Kidney glomerular epithelial cell (primary cell): ENCODE measurements at places on chromosomes 7 and 10.

GRCh38 chr7:79376299-79377025, 77.0 kb downstream of the MAGI2 start:
- DNase-seq = no peak

DNA sequence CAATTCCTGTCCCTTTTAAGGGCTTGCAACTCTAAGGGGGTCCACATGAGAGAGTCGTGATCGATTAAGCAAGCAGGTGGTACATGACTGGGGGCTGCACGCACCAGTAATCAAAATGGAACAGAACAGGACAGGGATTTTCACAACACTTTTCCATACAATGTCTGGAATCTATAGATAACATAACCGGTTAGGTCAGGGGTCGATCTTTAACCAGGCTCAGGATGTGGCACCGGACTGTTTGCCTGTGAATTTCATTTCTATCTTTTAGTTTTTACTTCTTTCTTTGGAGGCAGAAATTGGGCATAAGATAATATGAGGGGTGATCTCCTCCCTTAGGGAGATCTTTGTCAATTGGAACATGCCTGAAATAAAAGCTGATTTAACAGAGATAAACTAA, 370.1 kb downstream of the IPMK start:
- no peak for DNase-seq

- DNase-seq = peak; percentile 41
Observed at GRCh38 chr10:127012769-127013152, 107.5 kb downstream of the DOCK1 start.

DNA sequence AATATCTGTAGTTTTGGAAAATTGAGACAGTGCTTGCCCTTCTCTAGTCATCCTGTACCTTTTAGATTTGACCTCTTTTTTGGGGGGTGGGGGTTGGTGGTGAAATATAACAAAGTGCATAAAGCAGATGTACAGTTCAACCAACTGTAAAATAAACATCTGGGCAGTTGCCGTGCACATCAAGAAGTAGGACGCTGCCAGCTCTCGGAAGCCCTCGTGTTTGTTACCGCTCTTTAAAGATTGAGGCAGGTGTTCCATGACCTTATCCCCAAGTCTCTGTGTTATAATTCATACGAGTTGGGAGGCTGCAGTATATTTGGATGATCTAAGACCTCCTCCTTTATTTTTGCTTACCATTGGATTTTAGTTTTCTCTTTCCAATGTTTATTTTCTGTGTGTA, 55.1 kb downstream of the SDK1 start:
- DNase-seq = no peak

DNA sequence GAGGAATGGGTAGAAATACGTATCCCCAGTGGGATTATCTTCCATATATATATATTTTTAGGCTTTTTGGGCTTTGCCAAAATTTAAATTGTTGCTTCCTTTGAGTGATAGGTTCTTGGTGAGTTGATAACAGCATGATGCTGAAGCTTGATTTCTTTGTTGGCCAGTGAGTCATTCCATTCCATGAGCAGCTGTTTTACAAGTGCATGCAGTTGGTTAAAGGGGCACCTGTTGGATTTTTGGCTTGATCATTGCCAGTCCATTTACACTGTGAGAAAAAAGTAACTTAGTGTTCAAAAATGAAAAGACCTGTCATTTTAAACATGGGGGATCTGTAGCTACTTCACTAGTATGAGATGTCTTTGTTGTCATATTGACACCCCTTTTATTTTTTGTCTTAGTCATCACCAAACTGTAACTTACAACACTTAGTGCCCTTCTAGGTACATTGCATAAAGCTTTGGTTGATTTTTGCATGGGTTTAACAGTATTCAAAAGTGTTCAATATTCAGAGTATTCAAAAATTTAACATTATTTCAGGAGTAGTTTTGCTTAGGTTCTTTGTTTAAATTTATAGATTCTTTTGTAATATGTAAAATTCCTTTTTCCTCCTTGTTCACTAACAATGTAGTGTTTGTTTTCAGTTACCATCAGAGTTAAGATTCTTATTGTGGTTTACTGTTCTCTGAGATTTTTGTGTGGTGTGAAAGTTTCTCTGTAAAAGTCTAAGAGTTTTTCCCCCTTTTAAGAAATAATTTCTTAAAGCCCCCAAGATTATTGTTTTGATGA, 8.8 kb downstream of the AKAP9 start:
- no peak for DNase-seq

- no peak for DNase-seq
Observed at GRCh38 chr7:115034515-115034914, 112.6 kb downstream of the MDFIC start.

GRCh38 chr7:92968502-92968901, 132.1 kb upstream of the CDK6 start:
- no peak for DNase-seq

GRCh38 chr7:140348161-140348849, 50.0 kb downstream of the SLC37A3 start:
- no peak for DNase-seq

- DNase-seq = no peak
Observed at GRCh38 chr10:77490534-77491314, 146.9 kb downstream of the KCNMA1 start.

DNA sequence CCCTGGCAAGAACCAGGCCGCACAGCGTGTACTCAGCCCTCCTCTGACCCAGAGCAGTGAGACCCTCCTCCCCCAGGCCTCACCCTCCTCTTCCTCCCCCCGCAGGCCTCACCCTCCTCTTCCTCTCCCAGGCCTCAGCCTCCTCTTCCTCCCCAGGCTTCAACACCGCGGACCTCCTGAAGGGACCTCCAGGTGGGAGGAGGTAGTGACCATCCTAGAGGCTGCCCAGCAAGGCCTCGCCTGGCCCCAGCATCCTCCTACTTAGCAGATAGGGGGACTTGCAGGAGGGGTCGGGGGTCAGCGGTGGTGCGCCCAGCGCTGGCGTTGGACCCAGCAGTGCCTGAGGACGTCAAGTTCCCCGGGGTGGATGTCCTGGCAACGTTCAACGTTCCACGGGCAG, 270.8 kb downstream of the ELFN1 start:
- no peak for DNase-seq

DNA sequence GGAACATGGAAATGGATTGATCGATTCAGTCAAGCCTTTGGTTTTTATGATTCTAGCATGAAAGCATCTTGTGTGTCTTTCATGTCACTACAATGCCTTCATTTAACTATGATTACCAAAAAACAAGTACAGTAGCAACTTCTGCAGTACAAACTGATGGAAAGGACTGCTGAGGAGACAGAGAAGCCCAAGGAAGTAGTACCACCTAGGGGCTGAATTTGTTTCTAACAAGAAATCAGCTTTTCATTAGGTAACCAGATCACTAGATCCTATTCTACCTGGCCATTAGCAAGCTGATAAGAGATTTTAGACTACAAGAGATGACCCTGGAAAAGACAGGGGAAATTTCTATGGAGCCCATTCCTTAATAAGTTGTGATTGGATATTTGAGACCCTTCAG, 3.2 kb upstream of the IFIT1 start:
- DNase-seq = no peak

GRCh38 chr10:21529032-21529910, 3.8 kb upstream of the SKIDA1 start:
- no peak for DNase-seq

DNA sequence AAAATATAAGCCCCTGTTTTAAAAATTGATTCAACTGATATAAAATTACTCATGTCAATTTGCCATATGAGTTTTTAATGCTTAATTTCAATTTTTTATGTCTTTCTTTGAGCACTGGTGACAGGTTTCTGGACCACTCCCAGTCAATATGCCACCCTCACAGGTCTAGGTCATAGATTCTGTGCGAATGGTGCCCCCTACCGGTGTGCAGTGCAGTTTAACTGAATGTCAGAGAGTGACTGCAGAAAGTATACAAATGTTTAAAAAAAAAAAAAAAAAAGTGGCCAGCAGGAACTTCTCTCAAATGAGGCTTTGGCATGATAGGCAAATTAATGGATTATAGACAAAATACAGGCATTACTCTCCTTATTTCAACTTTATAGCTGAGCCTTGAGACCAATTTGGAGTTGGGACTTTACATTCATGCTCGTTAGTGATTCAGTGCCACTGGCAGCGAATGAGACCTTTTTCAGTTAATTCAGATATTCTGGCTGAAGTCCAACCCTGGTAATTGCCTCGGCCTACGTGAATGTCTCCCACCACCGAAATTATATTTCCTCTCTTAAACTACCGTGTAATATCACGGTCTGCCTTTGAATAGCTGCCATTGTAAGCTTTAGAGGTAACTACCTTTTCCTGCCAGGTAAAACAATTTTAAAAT, 427.6 kb downstream of the PHTF2 start:
- DNase-seq = no peak

- DNase-seq = no peak
Observed at GRCh38 chr7:129667551-129667950, 56.0 kb downstream of the NRF1 start.

DNA sequence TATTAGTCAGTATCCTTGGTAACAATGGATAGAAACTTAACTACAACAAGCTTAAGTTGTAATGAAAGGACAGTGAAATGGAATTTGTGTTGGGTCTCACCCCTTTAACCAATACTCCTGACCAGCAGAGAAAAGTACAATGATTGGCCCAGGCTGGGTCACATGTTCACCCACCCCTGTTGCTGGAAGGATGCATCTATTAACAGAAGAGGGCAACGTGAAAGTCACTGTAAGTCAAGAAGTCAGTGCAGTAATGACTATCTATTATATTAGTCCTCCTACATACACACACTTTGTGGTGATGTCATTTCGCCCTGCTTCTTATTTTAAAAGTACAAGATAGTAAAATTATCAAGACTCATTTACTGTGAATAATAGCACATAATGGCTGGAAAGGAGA, 16.2 kb downstream of the PNLIPRP2 start:
- DNase-seq = no peak

DNA sequence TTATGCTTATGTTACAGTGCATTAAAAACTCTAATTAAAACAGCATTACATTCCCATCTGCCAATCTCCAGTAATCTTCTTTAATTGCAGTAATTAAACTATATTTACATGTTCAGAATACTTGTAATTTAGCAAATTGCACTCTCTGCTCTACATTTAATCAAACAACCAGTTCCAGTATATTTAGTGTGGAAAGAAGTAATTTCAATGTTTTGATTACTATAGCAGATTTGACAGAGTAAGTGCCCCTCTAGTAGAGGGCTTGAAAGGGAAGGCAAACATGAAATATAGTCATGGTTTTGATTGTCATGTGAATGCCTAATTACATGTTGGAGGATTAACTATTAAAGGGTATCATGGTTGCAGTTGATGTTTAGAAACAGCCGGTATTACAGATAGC, 739.7 kb downstream of the AUTS2 start:
- DNase-seq = no peak

DNA sequence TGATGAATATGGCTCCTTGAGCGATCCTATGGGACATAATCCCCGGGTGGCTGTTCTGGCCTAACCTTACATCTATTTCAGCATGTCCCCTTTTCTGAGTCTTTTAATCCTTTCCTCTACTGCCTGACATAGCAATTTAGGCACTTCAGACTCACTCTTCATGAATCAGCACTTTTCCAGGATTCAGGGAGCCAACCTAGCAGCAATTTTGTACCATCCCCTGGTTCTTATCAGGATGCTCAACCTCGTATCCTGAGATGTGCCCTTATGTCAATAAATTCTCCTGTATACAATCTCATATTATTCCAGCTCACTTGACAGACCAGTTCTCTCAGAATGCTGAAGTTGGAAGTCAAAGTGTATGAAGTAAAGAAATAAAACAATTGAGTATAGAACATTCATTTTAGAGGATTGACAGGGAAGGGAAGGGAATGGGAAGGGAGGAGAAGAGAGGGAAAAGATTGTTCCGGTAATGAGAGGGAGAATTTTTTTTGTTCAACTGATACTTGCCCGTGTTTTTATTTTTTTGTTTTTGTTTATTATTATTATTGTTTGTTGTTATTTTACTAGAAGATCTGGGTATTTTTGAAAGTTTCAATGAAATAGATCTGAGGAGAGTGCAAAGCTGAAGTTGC, 8.2 kb upstream of the ZC3HAV1 start:
- no peak for DNase-seq

- DNase-seq = no peak
Observed at GRCh38 chr10:104337521-104337984, 712 bp downstream of the ITPRIP start.

GRCh38 chr10:75708060-75708459, 276.6 kb downstream of the LRMDA start:
- no peak for DNase-seq

DNA sequence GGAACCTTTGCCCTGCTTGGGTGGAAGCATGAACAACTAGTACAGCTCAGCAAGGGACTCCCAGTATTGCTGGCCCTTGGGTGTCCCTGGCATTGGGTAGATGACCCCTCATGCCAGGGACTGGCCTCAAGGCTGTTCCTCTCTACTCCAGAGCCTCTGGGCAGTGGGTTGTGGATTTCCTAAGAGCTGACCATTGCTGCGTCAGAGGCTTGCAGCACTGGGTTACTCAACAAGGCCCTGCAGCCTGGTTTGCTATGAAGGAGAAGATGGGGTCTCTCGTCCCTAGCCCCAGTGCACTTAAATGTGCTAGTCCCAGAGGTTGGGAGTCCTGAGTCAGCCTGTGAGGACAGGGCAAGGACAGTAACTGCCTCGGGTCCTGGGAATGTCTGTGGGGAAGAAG, 2.5 kb downstream of the VSIR start:
- no peak for DNase-seq

DNA sequence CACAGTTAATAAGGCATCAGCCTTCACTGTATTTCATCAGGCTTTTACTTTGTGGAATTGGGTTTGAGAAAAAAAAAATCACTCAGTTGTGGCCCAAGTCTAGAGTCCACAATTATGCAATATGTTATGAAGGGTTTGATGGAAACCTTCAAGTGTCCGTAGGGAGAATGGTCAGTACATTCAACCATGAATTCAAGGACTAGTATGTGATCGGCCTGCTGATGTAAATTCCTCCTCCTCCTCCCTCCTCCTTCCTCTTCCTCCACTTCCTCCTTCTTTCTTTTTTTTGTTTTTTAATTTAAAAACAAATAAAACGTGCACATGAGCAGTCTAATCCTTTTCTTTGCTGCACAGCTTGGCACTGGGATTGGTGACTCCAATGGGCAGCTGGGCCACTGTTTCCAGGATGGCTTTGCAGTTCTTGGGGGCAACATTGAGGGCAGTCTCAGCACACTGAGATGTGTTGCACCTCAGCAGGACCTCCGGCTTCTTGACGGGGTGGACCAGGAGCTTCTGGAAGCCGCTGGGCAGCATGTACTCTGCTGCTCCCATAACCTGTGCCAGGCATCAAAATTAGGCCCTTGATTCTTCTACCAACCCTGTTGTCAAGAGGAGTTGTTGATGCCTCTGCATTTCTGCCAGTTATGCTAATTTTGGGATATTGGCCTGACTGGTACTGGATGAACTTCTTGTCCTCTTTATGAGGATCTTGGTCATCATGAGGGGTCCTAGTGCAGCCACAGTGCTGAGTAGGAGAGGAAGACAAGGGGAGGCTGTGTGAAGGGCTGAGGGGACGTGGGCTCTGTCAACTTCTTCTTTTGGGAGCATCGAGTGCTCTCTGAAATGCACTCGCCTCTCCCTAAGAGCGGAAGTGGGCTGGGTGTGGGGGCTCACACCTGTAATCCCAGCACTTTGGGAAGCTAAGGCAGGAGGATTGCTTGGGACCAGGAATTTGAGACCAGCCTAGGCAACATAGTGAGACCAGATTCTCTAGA, 9.3 kb upstream of the IL2RA start:
- no peak for DNase-seq

- DNase-seq = no peak
Observed at GRCh38 chr10:88964869-88965415, 12.4 kb upstream of the ACTA2 start.

- DNase-seq = no peak
Observed at GRCh38 chr10:86523348-86523747, 1.8 kb upstream of the WAPL start.

GRCh38 chr7:77403957-77404356, 12.2 kb downstream of the GSAP start:
- no peak for DNase-seq
